ENCODE measurements at places on chromosomes 6 and 20. TPM values are rescaled to one million over a fixed set of nuclear protein-coding genes. Genes with fewer than 3 reads are reported as not detected.

DNA sequence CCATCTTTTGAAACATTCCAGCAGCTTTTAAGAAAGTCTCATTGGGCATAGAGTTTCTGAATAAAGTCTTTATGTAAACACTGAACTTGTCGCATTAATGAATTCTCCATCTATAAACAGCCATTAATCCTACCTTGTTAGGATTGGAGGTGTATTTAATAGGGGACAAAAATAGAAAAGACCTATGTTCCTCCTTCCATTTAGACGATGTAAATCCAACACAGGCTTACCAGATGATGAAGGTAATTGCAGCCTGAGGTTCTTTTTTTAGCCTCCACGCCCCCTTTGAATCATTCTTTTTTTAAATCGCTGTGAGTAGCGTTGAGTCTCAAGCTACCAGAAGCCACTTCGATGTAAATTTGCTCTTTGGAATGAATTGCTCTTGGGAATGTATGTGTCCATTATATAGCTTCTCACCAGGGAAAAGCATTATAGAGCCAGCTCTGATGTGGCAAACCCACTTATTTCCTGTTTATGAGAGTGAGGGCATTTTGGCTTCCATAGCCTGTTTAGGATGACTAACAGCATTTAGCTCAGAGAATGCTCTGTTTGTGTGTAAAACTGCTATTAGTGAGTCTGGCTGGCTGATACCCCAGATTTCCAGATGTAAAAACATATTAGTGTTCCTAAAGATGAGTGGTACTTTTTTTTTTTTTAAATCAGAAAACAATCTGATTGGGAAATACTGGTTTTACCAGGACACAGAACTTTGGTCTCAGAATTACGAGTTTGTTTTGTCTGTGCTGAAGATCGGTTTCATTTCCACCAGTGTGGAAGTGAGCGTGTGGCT lies 74.9 kb upstream of the CLDN20 start:
- no peak for DNase-seq

GRCh38 chr6:22468256-22468965 lies 101.0 kb upstream of the HDGFL1 start:
- no peak for DNase-seq

DNA sequence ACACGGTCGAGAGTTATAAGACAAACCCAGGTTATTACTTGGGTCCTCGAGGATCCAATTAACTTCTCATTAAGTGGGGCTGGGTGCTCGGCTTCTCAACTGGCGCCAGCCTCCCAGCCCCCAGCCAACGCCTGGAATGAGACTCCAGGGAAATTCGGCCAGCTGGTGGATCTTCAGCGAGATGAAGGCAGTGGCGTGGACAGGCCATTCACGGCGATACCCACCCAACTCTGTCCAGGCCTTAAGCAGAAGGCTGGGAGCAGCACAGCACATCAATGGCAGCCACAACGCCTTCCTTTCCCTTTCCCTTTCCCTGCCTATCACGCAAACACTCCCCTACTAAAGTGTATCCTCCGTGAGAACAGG lies 868 bp downstream of the METTL24 start:
- no peak for DNase-seq

- no peak for DNase-seq
Measured at GRCh38 chr20:50572938-50573777, 63.0 kb downstream of the PTPN1 start.

DNA sequence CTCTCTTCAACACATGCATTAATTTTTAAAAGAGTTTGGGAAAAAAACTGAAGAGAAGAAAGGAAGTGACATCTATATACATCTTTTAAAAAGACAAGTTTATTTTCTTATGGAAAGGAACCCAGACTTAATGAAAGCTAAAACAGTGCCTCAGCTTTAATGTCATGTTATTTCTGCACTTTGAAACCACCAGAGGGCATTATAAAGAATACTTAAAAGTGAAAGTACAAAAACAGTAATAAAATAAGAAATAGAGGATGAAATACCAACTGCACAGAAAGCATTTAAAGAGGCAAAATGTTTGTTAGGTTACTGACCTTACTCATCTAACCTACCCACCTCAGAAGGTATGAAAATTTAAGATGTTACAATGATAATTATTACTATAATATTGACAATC lies 98.8 kb downstream of the HUS1B start:
- DNase-seq, result no peak

DNA sequence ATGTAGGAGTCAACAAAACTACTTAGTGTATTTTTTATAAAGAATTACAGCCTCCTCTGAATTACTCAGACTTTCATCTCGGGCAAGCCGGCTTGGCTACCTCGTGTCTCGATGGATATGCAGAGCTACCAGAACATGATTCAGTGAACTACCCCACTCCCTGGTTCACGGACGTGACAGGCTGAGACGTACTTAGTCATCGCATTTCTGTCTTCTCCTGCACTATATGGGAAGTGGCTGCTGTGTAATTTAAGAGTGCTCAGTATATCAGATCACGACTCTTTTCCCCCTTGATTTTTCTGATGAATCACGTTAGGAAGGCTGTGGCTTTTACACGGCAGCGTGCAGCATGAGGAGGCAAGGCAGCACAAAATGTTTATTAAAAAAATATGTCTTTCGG lies 302.7 kb upstream of the ZFP64 start:
- peak; percentile 18 for DNase-seq

Gene OPN5
- not detected for total RNA-seq
